ENCODE measurements at places on chromosomes 1 and 21.

DNA sequence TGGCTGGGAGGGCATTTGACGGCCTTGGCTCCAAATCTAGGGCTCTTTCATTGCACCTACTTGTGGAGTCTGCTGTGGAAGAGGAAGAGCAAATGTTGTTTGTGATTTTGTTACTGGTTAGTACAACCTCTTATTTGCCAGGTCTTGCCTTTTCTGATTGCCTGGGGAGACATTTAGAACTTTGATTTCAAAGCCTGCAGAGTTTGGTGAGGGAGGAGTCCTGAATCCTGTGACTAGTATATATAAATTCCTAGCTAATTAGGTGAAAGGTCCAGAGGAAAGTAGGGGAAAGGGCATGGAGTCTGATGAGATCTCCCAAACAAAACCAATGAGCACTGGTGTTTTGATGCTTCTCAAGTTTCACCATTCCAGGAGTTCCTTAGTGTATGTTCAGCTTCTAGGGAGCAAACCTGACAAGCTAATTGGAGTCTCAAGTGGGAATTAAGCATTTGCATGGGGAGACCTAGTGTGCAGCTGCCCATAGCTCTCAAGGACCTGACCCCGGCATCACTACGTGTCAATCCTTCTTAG is 5.1 kb upstream of the HMGCS2 start:
- no peak for DNase-seq

DNA sequence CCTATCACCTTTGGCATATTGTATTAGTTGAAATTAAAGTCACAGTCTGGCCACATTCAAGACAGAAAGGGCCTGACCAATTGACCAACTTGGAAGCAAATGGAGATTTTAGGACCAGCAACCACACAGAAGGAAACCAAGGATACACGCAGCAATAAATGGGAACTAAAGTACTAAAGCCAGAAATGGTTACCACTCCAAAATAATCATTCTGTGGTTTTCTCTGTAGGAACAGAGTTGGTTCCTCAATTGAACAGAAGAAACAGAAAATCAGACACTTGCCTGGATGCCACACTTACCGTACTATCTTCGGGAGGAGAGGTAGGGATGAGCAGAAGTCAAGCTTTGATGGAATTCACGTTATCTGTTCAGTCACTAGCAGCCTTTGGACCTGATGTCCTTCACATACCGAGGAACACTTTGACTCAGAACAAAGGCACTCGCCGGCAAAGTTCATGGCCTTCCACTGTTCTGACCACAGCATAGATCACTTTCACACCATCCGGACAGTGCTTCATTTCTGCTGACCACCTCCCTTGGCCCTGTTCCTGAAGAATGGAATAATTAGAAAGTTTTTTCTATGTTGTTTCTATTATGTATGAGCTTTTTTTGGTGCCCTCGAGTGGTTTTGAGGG is 96.9 kb downstream of the LPAR3 start:
- DNase-seq: no peak

DNA sequence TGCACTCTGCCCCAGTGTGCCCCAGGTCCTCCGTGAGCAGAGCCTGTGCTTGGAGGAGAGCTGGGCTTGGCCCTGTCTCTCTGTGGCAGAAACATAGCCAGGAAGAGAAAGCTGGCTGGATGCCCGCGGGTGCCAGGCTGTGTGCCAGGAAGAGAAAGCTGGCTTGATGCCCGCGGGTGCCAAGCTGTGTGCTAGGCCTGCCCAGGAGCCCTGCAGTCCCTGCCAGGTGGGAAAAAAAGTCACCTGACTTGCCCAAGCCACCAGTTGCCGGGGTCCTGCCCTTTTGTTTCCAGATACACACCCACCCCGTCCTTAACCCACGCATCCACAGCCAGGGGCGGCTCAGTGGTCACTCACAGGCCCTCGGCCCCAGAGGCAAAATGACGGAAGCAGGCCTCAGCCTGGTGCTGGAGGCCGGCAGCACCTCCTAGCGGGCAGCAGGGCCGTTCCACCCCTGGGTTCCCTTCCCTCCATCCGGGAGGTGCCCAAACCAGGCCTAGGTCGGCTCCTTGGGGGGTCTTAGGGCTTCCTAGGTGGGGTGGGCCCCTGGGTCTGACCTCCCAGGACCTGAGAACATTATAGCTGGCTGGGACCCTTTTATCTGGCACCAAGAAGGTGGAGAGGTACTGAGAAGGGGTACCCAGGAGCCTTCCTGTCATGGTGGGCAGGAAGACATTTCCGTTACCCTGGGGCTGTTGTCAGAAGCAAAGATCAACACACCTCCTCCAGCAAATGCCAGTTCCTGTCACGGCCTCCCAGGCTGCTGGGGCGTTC is 9.1 kb downstream of the ITGB2 start:
- no peak for DNase-seq

GRCh38 chr1:152645146-152645545 is 18.0 kb upstream of the LCE2D start:
- DNase-seq: no peak

DNA sequence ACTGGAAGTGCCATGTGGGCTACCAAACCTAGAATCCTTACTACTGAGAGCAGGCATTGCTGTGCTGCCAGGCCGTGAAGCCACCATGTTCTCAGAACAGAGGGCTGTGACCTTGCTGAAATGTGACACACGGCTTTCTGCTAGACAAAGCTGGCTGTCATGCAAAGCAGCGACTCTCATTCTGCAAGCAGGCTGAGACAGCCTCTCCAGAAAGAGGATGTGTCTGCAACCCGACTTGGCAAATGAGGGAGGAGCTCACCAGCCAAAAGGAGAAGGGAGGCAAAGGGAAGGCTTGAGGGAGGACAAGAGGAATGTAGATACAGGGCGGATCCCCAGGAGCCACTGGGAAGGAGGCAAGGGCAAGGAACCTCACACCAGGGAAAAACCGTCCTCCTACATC is 85.7 kb upstream of the KRTAP19-8 start:
- no peak for DNase-seq

GRCh38 chr1:170864238-170864637 is 71.1 kb upstream of the MROH9 start:
- no peak for DNase-seq

GRCh38 chr1:10625554-10625953 is 150.8 kb downstream of the PEX14 start:
- DNase-seq: no peak

DNA sequence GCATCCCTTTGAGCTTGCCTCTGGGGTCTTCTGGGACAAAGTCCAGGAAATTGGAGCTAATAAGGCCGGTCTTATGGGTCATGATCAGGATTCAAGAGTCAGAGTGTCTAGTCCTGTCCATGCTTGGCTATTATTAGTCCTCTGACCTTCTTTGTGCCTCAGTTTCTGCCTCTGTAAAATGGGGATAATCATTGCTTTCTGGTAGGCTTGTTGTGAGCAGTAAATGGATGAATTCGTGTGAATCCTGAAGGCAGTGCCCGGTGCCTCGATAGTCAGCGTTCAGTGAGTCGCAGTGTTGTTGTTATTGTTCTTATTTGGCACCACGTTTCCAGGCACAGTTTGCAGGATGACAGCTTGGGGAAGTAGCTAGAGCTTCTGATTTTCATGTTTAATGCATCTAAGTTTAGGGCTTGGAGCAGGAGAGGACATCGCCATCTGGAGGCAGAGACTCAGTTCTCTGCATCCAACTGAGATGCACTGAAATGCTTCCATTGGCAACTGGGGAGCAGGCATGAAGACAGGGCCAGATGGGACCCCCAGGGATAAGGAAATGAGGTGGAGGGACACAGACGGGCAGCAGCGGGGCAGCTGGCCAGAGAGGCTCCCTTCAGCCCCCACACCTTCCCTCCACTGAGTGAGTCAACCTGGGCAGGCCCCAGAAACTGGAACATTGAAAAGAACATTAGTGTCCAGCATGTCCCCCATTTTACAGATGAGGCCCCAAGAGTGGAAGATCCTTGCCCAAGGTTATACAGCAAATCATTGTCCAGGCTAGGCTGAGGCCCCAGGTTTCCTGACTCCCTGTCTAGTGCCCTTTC is 160.3 kb downstream of the PTPRU start:
- DNase-seq: no peak

GRCh38 chr1:86833461-86834215 is 80.3 kb downstream of the SELENOF start:
- DNase-seq: peak; percentile 6

GRCh38 chr21:42525029-42525581 is 11.5 kb downstream of the SLC37A1 start:
- no peak for DNase-seq

- DNase-seq: no peak
These were observed 46.7 kb upstream of the LBR start for GRCh38 chr1:225474439-225474985.

GRCh38 chr1:201740086-201740541 is 88.8 kb upstream of the IPO9 start:
- no peak for DNase-seq

- DNase-seq: no peak
These were observed 218.7 kb upstream of the FGGY start for GRCh38 chr1:59078070-59078800.

GRCh38 chr1:239755107-239755912 is 336.4 kb upstream of the FMN2 start:
- DNase-seq: no peak

DNA sequence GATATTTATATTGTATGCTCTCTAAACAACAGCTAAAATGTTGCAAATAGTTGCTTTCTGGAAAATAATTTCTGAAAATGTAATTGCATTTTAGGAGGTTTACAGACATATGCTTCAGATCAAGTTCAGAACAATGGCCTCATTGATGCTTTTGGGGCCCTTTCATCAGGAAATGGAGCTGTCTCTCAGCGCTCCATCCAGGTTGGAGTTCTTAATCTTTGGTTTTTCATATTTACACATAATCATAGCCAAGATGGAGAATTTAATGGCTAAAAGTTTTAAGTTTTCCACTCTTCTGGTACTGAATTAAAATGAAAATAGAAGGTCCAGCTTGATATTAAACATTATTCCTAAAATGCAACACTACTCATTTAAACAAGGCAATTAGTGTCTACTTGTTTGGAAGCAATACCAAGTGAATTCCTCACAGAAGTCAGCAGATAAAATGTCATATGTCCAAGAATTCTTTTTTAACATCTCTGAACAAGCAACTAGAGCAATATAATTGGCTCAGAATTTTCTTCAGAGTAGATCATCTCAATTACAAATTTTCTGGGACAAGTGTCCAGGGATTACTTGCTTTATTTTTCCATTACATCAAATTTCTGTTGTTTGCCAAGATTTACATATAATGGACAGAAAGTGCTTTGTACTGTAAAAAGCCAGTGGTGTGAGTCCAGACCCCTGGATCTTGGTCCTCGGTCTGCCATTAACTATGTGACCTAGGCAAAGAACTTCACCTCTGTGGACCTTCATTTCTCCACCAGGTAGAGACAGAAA is 22.6 kb downstream of the CLCA1 start:
- no peak for DNase-seq

- no peak for DNase-seq
These were observed 4.9 kb downstream of the MCL1 start for GRCh38 chr1:150574260-150575071.

DNA sequence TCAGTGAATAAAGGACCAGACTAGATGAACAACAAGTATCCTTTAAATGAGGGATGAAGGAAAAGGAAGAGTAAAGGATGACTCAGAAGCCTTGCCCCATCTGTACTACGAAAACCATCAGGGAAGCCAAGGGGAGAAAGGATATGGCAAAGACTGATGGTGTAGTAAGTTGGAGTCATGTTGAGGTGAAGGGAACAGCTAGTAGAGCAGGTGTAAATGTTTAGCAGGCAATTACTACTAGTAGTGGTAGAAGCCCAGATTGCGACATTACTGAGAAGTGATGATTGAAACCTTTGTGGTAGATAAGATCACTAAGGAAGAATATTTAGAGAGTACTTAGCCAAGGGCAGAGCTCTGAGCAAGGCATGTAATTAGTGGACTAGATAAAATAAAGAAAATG is 84.0 kb downstream of the PHTF1 start:
- DNase-seq: no peak

DNA sequence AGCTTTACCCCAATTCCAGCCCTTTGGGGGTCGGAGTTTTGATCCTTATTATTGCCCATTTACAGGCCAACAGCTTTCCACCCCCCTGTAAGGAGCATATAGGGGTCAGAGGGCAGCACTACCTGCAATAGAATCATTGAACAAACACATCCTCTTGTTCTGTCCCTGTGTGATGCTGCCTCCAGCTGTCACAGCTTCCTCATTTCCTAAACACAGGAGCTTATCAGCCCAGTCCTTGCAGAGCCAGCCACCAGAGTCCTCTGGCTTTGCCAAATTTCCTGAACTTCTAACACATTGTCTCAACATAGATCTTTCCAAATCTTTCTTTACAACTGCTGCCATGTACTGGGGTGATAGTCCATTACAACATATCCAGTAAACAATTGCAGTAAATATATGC is 32.8 kb upstream of the PTBP2 start:
- no peak for DNase-seq

- DNase-seq: no peak
These were observed 155.4 kb upstream of the DUSP10 start for GRCh38 chr1:221897321-221897721.

DNA sequence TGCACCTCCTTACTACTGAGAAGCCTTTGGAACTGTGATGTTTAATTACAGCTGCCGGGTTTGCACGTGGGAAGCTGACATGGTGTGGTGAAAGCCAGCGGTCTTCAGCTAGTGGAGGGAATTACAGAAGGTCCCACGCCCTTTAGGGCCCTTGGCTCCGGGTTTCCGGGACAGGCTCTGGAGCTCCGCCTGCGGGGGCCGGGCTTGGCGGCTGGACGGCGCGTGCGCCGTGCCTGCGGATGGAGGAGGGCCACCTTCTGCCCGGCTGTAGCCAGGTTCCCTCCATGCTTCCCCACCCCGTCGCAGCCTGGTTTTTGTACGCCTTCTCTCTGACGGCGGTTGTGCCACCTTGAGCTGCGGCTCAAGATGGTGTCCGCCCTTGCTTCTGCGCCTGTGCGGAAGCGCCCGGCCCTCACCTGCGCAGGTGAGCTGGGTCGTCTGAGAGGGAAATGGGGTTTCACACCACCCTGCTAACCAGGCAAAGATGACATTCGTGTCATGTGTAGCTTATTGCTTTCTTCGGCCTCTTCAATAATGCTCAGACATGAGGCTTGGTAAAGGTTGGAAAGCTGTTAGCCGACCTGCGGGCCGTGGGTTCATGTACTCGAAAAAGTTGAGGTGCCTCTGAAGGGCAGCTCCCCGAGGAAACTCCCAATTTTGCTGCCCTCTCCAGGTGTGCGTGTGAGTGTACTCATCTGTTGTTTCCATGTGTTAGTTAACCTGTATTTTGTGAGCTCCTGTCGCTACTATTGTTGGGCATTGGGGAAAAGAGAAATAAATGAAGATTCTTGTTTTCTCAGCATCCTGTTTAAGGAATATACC is 36.6 kb upstream of the OPRD1 start:
- DNase-seq: peak; percentile 38

DNA sequence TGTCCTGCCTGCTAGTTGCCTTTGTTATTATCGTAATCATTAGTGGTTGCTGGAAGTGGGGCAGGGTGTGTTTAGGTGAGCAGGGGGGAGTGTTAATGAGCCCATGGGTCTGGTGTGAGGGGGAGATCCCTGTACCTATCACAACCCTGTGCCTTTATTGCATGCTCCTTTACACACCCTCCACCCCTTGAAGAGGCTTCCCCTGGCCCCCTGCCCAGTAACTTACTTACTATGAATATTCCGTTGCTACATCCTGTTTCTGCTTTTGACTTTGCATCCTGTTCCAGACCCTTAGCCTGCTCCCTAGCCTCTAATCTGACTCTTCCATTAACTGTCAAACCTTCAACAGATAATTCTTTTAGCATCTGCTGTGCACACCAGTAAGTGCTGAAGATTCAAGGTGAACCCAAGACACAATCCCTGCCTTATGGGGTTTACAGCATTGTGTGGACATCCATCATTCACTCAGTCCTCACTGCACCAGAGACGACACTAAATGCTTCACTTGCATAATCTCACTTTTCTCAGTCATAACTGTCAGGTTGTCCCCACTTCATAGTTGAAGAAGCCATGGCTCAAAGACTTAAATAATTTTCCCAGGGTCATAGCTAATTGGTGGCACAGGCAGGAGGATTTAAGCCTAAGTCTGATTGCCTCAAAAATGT is 47.9 kb downstream of the CDC7 start:
- DNase-seq: no peak
